ENCODE measurements at places on chromosomes 12 and 14. TPM values are rescaled to one million over a fixed set of nuclear protein-coding genes. Genes with fewer than 3 reads are reported as not detected.

- no peaks in the 10 kb centered on the region for H3K27me3 ChIP-seq
- no peak for DNase-seq
- H3K36me3 ChIP-seq, result peaks cover 2% of the 10 kb centered on the region
- H3K4me3 ChIP-seq, result no peak overlapping the region
Measured at GRCh38 chr12:103802586-103802886, 38.5 kb downstream of the NT5DC3 start.

DNA sequence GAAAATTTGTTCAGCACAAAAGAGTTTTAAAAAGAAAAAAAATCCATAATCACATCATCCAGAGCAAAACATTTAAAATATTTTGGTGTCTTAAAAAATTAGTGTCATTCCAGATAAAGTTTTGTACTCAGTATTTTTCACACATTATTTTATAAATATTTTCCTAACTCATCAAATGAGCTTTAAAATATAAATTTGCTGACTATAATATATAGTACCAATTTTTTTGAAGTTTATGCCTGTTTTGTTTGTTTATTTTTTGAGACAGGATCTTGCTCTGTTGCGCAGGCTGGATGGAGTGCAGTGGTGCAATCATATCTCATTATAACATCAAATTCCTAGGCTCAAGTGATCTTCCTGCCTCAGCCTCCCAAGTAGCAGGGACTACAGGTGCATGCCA lies 164.1 kb downstream of the SLC41A2 start:
- no peak overlapping the region for H3K4me3 ChIP-seq
- H3K27ac ChIP-seq, result no peak overlapping the region
- H3K36me3 ChIP-seq, result no peaks in the 10 kb centered on the region
- no peak for DNase-seq
- H3K27me3 ChIP-seq, result peaks cover 7% of the 10 kb centered on the region

DNA sequence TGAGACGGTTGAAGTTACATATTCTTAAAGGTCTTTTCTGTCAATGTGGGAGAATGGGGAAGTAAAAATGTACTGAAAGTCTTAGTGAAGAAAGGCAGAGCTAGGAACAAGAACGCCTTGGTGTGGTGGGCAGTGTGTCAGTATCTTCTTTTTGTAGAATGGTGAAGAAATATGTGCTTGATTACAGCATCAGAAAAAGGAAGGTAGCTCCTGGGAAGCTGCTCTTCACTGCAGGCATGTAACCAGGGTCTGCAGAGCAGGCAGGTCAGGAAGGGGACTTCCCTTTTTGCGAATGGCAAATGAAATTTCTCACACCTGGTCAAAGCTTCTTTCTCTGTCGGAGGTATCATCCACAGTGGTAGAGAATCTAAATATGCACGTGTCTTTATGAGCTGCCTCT lies 226.2 kb downstream of the ADAMTS20 start:
- no peak overlapping the region for H3K4me3 ChIP-seq
- H3K36me3 ChIP-seq, result no peaks in the 10 kb centered on the region
- H3K27ac ChIP-seq, result no peak overlapping the region
- H3K4me1 ChIP-seq, result no peaks in the 10 kb centered on the region
- DNase-seq, result no peak

- H3K4me3 ChIP-seq, result no peak overlapping the region
- H3K36me3 ChIP-seq, result no peaks in the 10 kb centered on the region
- no peaks in the 10 kb centered on the region for H3K4me1 ChIP-seq
- peaks cover 21% of the 10 kb centered on the region for H3K27me3 ChIP-seq
- H3K27ac ChIP-seq, result no peak overlapping the region
Measured at GRCh38 chr14:56087671-56088471, 30.3 kb upstream of the PELI2 start.

SLC2A13 gene
- 5.8 TPM for total RNA-seq

DNA sequence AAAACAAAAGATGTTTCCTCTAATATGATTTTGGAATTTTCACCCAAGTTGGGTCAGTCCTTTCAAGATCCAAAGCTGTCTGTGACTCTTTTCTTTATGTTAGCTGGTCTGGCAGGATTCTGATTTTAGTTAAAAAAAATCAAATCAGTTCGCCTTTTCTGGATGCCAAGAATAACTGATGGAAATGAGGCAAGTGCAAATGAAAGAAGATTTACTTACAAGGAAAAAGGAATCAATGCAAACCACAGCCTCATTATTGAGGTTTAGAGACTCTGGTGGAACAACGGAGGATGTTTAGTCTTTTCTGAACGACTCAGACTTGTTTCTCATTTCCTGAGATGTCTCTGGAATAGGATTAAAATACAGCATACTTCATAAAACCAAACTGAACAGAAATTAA lies 117.0 kb upstream of the DYRK2 start:
- H3K27me3 ChIP-seq, result no peaks in the 10 kb centered on the region
- H3K27ac ChIP-seq, result no peak overlapping the region
- no peak overlapping the region for H3K4me3 ChIP-seq
- peaks cover 2% of the 10 kb centered on the region for H3K36me3 ChIP-seq
- H3K4me1 ChIP-seq, result no peaks in the 10 kb centered on the region

DYNC1H1 gene
- total RNA-seq, result 335 TPM

- peak overlapping the region; percentile 91 for H3K27ac ChIP-seq
- H3K27me3 ChIP-seq, result no peaks in the 10 kb centered on the region
- no peak for DNase-seq
- peak overlapping the region; percentile 90 for H3K4me3 ChIP-seq
- H3K36me3 ChIP-seq, result peaks cover 65% of the 10 kb centered on the region
Measured at GRCh38 chr12:47881051-47881450, 23.7 kb downstream of the VDR start.

DNA sequence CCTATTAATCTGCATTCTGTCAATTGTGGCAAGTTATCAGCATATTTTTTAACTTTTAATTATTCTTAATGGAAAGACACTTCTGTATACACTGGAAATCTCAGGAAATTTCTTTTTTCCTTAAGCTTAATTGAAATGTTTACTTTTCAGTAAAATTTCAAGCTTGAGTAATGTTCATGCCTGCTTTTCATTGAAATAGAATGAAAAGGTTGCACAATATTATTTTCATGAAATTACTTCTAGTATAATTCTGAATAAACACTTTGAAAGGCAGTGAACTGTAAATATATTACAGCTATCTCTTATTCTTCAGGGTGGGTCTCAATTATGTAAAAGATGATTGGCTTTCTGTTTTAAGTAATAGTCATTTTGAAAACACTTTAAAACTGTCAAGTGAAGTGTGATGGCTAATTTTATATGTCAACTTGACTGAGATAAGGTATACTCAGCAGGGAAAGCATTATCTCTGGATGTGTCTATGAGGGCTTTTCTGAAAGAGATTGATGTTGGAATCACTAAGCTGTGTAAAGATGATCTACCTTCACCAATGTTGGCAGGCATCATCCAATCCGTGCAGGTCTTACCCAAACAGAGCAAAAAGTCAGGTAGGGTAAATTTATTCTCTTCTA lies 29.9 kb downstream of the CLEC2D start:
- H3K27me3 ChIP-seq, result no peaks in the 10 kb centered on the region
- H3K4me1 ChIP-seq, result peaks cover 68% of the 10 kb centered on the region
- H3K36me3 ChIP-seq, result peaks cover 30% of the 10 kb centered on the region
- DNase-seq, result no peak
- peak overlapping the region; percentile 34 for H3K27ac ChIP-seq

MAP1LC3B2 gene
- 2.1 TPM for total RNA-seq

DNA sequence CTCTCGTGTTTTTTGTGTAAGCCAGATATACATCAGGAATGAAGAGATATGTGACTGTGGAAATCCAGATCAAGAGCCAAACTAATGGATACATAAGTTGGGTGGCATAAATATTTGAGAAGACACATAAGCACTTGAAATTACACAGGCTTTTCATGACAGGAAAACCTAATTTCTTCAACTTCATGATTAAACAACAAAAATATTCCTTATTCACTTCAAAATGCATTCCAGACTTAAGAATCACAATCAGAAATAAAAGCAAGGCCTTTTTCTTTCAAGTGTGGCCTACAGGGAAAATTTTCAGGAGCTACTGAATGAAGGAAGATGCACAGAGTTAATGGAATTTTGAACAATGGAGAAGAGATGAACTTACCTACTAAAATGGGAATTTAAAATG lies 515.6 kb downstream of the FOXG1 start:
- H3K27ac ChIP-seq, result no peak overlapping the region
- H3K27me3 ChIP-seq, result no peaks in the 10 kb centered on the region
- H3K4me1 ChIP-seq, result no peaks in the 10 kb centered on the region
- H3K36me3 ChIP-seq, result no peaks in the 10 kb centered on the region

DNA sequence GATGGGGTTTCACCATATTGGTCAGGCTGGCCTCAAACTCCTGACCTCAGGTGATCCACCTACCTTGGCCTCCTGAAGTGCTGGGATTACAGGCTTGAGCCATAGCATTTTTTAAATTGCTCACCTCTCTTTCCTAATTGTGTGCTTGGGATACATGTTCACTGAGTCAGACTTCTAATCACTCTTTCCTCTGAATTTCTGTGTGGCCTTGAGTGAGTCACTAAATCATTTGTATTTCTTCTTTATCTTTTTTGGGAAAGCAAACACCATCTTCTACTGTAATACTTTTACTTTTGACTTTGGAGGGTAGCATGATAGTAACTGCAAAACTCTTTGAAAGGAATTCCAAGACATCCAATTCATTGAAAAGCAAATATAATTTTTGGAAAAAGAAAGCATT lies 60.8 kb downstream of the FLRT2 start:
- no peak overlapping the region for H3K27ac ChIP-seq
- H3K27me3 ChIP-seq, result no peaks in the 10 kb centered on the region
- no peak overlapping the region for H3K4me3 ChIP-seq
- H3K4me1 ChIP-seq, result peaks cover 4% of the 10 kb centered on the region
- no peak for DNase-seq

GRCh38 chr14:103488960-103489359 lies 33.7 kb downstream of the CKB start:
- no peak for DNase-seq
- no peak overlapping the region for H3K27ac ChIP-seq

DNA sequence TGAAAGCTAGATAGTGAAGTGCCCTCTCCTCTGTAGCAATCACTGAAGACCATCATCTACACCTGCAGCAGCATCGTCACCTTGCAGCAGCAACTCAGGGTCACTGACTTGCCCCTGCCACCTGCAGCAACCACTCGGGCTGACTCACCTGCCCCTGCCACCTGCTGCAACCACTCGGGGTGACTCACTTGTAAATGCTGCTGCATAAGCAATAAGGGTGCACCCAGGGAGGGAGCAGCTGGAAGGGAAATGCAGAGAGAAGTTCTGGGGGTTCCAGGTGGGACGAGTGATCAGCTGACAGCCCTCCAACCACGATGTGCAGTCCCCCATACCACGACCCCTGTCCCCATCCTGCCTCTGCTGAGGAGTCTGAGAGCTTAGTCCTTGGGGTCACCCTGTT lies 357.1 kb upstream of the SFSWAP start:
- H3K27ac ChIP-seq, result no peak overlapping the region
- DNase-seq, result no peak
- H3K4me3 ChIP-seq, result no peak overlapping the region
- H3K27me3 ChIP-seq, result peaks cover 27% of the 10 kb centered on the region

- peaks cover 18% of the 10 kb centered on the region for H3K4me1 ChIP-seq
- peaks cover 2% of the 10 kb centered on the region for H3K36me3 ChIP-seq
- H3K27ac ChIP-seq, result no peak overlapping the region
- no peak for DNase-seq
- H3K4me3 ChIP-seq, result no peak overlapping the region
Measured at GRCh38 chr12:132148368-132149045, 4.2 kb downstream of the NOC4L start.

SMCO2 gene
- total RNA-seq, result 0.72 TPM

DNA sequence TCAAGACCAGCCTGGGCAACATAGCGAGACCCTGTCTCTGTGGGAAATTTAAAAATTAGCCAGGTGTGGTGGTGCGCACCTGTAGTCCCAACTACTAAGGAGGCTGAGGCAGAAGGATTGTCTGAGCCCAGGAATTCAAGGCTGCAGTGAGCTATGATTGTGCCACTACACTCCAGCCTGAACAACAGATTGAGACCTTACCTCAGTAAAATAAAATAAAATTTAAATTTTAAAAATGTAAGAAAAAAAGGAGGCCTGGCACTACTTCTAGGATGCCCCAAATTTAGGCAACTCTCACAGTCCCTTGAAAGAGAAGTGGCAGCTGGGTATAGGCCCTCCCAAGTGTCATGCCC lies 918 bp upstream of the INHBE start:
- no peak overlapping the region for H3K27ac ChIP-seq
- no peak for DNase-seq
- H3K36me3 ChIP-seq, result no peaks in the 10 kb centered on the region
- H3K4me1 ChIP-seq, result peaks cover 68% of the 10 kb centered on the region

DNA sequence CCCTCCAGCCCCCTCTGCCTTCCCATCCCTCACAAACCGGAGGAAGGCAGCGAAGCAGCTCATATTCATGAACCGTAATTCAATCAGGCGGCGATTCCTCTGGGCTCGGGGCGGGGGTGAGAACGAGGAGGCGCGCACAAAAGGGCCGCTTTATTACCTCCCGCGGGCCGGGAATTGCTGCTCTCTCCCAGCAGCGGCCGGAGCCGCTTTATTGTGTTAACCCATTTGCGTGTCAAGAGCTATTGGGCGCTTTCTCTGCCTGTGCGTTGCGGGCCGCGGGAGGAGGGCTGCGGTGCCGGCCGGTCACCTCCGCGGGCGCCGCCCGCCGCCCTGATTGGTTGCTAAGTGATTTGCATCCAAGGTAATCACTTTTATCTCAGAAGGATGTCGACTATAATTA lies 4.8 kb downstream of the FAM222A start:
- H3K4me3 ChIP-seq, result no peak overlapping the region
- no peaks in the 10 kb centered on the region for H3K36me3 ChIP-seq
- DNase-seq, result no peak
- H3K27me3 ChIP-seq, result peaks cover 19% of the 10 kb centered on the region

DNA sequence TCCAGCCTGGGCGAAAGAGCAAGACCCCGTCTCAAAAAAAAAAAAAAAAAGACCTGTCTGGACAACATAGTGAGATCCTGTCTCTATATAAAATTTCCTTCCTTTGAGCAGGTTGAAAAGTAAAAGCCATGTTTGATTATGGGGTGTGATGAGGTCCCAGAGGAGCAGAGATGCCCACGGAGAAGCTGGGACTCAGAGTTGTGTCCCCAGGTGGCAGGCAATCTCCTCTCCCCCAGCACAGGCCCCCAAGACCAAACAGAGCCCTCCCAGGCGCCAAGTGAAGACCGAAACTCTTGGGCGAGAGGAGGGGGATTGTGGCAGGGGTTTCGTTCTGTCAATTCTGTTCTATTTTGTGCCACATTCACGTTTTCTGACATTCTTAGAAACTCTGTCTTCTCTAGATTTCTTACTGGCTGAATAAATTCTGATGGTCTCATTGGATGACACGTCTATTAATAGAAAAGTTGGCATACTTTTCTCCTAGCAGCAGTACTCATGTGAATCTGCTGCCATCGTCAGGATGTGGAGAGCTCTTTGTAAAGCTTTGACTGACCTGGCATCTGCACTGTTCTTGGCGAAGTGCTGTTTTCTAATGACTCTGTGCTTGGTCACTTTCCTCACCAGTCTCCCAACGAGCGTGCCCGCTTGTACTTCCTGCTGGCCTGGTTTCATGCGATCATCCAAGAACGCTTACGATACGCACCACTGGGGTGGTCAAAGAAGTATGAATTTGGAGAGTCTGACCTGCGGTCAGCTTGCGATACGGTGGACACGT lies 43.4 kb downstream of the HSP90AA1 start:
- H3K27me3 ChIP-seq, result no peaks in the 10 kb centered on the region

LRTM2 gene
- total RNA-seq, result not detected

CYP46A1 gene
- 0.10 TPM for total RNA-seq

- no peaks in the 10 kb centered on the region for H3K27me3 ChIP-seq
- H3K27ac ChIP-seq, result no peak overlapping the region
- H3K4me1 ChIP-seq, result no peaks in the 10 kb centered on the region
Measured at GRCh38 chr14:21136024-21136423, 19.8 kb downstream of the OR5AU1 start.

PTCSC3 gene
- not detected for total RNA-seq

RERG gene
- total RNA-seq, result not detected
